ENCODE measurements at places on chromosomes 13 and 19.

GRCh38 chr19:33888665-33889064 is 92.0 kb downstream of the KCTD15 start:
- DNase-seq, result no peak

- DNase-seq, result no peak
Measured at GRCh38 chr19:39481676-39482075, 1.0 kb downstream of the TIMM50 start.

GRCh38 chr19:16112778-16113177 is 1.1 kb downstream of the RAB8A start:
- DNase-seq, result no peak

GRCh38 chr19:9078651-9079050 is 8.2 kb upstream of the OR1M1 start:
- no peak for DNase-seq

Measured in activated gamma-delta T cell treated with Interleukin-2 at 50 U/mL for 16 hours (primary cell).